ENCODE measurements at places on chromosomes 1 and 21.

DNA sequence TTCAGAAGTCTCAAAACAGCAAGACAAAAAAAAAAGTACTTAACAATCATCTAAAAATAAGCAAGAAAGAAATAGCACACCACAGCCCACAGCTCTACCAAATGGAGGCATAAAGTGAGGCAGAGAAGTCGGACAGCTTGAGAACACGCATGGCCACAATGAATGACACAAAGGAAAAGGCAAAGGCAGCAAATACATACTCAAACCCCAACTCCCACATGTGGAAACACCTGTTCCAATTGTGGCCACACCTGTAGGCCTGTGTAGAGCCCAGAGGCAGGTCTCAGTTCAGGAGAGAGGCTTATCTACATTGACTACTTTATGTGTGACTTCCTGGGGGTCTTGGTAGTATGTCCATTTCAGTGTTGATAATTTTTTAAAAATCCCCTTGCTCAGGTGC, 543.5 kb downstream of the LMO4 start:
- DNase-seq, result no peak

DNA sequence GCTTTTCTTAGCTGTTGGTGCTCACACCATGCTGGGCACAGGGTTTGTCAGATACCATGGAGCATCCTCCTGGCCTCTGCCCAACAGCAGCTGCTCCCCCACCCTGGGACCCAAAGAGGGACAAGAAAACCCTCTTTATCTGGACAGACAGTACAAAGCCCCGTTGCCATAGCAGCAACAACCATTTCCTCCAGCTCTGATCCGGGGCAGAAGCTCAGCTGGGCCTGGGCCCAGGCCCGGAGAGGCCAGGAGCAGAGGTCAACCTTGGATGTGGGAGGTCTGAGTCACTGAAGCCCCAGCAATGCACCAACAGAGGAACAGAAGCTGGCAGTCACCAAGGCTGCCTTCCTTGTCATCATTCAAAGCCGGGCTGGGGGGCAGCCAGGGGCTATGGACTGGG, 228.4 kb upstream of the POU3F1 start:
- DNase-seq, result no peak

DNA sequence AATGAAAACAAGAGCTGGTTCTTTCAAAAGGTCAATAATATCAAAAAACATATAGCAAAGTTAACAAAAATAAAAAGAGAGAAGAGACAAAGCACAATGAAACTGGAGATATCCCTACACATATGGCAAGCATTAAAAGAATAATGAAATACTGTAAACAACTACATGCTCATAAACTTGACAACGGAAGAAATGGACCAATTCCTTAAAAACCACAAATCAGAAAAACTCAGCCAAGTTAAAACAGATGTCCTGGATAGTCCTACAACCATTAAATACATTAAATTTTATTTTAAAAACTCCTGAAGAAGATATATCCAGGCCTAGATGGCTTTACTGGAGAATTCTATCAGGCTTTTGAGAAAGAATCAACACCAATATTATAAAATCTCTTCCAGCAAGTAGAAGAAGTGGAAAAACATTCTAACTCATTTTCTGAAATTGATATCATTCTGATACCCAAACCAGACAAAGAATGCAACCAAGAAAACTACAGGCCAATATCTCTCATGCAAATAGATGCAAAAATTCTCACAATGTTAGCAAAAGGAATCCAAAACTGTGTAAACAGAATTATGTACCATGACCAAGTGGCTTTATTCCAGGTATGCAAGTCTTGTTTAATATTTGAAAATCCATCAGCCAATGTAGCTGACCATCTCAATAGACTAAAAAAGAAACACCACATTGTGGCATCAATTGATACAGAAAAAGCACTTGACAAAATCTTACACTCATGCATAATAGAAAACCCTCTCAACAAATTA, 56.1 kb upstream of the LRRC7 start:
- DNase-seq, result no peak

DNA sequence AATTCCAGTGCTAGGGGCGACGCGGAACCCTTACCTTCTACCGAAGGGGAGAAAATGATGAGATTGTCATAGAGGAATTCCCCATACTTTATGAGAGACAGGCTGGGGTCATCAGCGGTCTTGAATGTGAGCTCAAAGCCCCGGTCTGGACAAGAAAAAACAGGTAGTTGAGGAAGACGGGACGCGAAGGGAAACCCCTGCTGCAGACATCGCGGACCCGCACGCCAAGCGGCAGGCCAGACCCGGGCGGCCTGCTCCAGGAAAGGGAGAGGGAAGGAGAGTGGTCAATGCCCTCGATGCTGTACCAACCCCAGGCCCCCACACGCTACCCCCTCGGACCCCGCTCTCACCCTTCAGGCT, 342 bp downstream of the DDOST start:
- DNase-seq, result no peak

DNA sequence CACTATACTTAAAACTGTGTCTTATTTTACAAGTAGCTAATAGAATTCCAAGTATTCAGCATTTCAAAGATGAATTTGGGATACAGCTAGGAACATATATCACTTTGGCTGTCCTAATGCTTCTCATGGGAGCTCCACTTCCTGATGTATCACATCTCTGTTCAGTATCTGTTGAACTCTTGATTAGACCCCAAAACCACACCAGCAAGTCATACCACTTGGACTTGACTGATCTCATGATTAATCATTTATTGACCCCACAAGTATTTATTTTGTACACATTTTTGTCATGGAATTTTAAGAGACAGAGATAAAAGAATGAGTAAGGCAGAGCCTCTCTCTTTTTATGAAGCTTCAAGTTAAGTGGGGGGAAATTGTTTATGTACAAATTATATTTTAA, 30.0 kb downstream of the TMPRSS15 start:
- DNase-seq, result no peak

DNA sequence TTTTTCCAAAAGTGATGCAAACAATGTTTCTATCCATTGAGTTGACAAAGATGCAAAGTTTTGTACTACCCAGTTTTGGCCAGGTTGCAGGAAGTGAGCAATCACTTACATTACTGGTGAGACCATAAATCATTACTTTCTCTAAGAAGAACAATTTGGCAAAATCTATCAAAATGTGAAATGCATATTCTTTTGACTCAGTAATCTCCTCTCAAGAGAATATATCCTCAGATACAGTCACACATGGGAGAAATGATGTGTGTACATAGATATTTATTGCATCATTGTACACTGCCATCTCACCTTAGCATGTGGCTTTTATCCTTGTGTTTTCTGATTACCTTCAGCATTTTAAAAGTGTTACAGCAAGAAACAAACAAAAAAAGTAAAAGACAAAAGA, 52.4 kb upstream of the FMO3 start:
- no peak for DNase-seq

DNA sequence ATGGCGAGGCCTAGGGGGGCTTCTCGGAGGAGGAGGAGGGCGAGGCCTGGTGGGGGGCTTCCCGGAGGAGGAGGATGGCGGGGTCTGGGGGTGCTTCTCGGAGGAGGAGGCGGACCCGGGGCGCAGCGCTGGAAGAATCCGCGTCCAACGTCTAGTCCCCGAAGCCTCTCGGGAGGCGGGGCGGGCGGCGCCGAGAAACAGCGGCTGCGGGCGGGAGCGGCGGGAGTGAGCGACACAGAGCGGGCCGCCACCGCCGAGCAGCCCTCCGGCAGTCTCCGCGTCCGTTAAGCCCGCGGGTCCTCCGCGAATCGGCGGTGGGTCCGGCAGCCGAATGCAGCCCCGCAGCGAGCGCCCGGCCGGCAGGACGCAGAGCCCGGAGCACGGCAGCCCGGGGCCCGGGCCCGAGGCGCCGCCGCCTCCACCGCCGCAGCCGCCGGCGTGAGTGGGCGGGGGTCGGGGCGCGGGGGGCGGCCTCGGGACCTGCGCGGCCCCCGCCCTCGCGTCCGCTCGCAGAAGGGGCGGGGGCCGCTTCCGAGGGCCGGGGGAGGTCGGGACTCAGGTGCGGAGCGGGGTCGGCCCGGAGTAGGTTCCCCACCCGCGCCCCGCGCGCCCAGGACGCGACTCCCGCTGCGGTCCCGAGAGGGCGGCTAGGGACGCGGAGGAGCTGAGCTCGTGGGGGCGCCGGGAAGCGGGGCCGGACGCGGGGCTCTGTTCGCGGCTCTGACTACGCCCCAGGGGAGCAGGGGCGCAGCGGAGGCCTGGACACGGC, at the start of gene KLHL17:
KLHL17 (plus strand) TSS at position 222 of the 769 bp plus-strand sequence; CDS start at position 332, 110 bp downstream.
- peak; percentile 61 for DNase-seq

DNA sequence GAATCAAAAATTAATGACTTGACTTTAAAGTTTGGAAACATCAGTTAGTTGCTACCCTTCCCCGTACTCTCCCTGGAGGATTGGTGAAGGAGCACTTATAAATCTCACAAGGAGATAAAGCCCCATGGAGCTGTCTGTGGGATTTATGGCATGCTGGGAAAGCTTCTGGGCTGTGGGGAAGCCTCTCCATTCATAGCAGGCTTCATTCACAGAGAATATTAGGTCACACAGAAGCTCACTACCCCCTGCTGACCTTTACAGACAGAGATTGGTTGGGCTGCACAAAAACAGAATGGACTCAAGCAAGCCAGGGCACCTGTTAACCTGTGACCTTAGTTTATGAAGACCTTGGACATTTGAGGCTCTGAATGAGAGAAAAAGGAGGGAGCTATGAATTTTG, 32.1 kb downstream of the RGL1 start:
- no peak for DNase-seq

Measured in stimulated activated CD8-positive, alpha-beta memory T cell treated with anti-CD3 and anti-CD28 coated beads, Interleukin-7, amount 100 ng/mL, for 48 hours (primary cell).